ENCODE measurements at places on chromosomes 12 and 14.

- no peak for DNase-seq
Observed at GRCh38 chr12:2619136-2619535, 175.6 kb upstream of the FKBP4 start.

DNA sequence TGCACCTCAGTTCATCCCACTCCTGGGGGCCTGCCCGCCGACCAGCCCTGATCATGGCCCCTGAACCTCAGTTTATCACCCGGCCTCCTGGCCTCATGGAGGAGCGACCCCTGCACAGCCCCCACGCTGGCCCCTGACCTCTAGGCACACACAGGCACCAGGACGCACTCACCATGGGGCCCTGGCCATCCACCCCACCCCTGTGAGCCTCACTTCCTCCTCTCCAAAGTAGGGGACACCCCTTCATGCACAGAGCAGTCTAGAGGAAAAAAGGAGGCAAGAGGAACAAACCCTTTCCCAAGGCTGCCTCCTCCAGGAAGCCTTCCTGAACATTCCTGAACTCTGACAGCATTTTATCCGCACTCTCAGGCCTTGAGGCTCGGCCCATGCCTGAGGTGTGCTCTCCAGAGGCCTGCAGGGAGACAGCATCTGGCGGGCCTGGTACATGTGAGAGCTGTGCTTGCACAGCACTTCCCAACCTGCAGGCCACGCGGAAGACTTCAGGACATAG is 39.4 kb downstream of the CCNK start:
- no peak for DNase-seq

DNA sequence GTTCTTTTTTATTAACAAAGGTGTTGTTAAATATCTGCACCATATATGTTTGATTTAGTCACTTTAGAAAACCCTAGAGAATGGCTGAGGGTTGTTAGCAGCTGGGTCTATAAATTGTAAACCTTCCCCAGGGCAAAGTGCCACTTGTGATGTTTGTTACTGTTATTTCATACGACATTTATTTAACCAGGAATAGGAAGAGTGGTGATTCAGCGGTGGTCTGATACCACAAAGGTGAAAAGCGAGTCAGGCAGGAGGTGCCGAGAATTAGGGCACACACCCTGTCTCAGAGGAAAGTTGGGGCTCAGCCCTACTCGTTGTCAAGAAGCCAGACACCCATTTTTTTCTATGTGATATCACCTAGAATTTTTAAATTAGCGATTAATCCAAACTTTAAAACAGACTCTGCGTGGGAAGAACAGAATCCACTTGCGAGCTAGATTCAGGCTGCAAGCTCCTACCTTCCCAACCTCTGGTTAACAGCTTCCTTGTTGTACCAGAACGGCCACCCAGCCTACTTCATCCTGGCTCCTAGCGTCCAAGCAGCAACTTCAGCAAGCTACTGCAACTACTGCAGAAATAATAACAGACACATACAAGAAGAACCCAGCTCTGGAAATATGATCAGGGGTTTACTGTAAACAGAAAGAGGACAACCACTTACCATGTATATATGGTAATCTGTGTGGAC is 126.7 kb downstream of the TMEM132D start:
- no peak for DNase-seq

DNA sequence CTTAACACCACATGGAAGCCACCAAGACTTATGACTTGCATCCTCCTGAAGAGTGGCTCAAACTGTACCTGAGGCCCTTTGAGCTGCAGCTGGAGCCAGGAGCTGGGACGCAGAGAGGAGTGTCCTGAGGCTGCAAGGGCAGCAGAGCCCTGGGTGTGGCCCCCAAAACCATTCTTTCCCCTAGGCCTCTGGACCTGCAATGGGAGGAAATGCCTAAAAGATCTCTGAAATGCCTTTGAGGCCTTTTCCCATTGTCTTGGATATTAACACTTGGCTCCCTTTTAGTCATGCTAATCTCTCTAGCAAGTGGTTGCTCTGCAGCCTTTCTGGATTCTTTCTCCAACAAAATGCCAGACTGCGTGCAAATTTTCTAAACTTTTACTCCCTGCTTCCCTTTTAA is 156.1 kb downstream of the SLC38A4 start:
- DNase-seq: no peak

GRCh38 chr12:102390068-102390467 is 90.3 kb downstream of the IGF1 start:
- no peak for DNase-seq

DNA sequence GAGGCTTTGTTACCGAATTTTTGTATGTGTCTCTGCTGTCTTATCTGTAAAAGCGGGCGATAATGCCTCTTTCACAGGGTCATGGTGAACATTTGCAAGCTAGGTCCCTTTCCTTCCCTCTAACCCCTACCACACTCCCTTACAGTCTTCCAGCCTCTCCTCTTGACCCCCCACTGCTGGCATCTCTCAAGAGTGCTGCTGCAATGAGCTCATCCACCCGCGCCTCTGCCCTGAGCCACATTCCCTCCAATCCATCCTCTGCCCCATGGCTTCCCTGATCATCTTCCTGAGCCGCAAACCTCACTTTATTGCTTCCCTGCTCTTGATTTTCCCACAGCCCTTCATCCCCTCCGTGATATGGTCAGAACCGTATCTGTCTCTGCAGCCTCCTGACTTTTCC is 343.6 kb downstream of the BCL11B start:
- DNase-seq: no peak

GRCh38 chr12:27206801-27207502 is 37.1 kb upstream of the STK38L start:
- DNase-seq: no peak

DNA sequence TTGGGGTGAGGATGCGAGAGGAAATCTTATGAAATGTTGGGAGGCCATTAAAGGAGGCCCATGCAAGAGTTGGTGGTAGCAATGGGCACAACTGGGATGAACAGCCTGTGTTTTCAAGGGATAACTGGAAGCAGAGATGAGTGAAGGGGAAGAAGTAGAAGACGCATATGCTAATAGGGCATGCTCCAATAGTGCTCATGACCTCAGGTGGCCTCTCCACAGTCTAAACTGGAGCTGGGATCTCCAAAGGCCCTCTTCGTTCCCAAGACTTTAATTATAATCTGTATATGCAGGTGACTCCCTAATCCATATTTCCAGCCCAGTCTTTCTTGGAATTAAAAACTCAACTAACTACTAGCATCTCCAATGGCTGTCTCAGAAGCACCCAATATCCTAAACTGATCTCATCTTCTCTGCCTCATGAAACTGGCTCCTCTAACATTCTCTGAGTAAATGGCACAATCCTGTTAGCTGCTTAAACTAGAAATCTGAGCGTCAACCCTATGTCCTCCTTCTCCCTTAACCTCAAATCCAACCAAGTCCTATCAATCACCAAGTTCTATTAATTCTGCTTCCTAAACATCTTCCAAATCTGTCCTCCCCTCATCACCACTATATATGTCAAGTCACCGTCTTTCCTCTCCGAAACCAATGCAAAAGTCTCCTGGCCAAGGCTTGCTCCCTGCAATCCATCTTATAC is 2.8 kb upstream of the AJUBA start:
- no peak for DNase-seq

DNA sequence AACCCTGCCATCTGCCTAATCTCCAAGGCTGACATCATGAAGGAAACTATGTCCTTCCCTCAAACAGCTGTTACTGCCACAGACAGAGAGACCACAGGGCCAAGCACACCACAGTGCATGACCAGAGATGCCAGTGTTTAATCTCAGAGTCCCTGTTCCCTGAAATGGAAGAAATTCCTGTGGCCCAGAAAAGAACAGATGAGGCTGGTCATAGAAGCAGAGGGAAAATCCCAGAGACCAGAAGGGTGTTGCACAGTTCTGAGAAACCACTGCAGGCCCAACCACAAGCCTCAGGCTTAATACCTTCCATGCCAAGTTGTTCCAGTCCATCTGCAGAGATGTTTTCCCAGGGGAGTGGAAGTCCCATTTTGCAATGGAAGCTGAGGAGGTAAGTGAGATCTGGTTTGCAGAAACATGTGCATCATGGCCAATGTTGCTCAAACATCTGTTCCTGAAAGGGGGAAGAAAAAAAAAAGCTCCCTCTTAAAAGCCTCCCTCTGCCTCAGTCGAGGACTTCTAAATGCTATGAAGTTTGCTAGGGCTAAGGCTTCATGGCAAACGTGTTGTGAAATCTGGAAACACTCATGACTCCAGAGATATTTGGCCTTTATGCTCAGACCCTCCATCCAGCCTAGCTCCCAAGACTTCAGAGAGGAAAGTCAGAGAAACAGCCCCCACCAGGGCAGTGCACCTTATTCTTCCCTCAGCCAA is 98.6 kb downstream of the SCARB1 start:
- no peak for DNase-seq
